T-helper 2 cell (primary cell): ENCODE measurements at places on chromosomes 3 and 15.

DNA sequence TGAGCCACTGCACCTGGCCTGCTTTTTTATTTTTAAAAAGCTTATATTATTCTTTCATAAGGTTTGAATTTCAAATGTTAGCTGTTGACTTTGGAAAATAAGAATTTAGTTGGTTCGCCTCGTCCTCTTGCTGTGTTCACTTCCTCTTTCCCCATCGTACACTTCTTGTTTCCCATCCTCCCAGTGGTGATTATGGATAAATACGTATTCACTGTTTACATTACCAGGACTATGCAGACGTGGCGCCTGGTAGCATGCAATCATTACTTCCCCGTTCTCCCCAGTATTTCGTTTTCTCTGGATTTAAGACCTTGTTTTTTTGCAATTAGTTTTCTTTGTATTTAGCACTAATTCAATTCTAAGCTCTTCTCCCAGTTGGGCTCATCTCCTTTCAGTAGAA, 70.1 kb downstream of the LMLN start:
- DNase-seq = no peak

DNA sequence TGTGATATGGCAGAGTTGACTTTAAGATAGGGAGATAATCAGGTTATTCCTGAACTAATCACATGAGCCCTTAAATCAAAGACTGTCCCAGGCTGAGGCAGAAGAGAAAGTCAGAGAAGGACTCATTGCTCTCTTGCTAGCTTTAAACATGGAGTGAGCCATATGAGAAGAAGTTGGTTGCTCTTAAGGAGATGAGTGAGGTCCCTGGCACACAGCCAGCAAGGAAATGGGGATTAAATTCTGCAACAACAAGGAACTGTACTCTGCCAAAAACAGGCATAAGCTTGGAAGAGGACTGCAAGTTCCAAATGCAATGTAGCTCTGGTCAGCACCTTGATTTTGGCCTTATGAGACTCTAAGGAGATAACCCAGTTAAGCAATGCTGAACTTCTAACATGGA, 457.0 kb downstream of the PLOD2 start:
- no peak for DNase-seq

- DNase-seq = no peak
These were observed 3.8 kb downstream of the PLCH1 start for GRCh38 chr3:155741101-155741500.

GRCh38 chr3:31876331-31876730, 104.7 kb downstream of the OSBPL10 start:
- no peak for DNase-seq

DNA sequence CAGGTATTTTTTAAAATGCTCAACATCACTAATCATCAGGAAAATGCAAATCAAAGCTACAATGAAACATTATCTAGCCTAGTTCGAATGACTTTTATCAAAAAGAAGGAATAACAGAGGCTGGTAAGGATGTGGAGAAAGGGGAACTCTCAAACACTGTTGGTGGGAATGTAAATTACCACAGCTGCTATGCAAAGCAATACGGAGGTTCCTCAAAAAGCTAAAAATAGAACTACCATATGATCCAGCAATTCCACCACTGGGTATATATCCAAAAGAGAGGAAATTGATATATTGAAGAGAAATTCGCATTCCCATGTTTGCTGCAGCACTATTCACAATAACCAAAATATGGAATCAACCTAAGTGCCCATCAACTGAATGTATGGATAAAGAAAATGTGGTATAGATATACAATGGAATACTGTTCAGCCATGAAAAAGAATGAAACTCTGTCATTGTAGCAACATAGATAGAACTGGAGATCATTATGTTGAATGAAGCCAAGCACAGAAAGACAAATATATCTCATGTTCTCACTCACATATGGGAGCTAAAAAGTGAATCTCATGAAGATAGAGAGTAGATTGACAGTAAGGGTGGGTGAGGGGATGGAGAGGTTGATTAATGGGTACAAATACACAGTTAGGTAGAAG, 19.7 kb upstream of the CLN6 start:
- DNase-seq = no peak

DNA sequence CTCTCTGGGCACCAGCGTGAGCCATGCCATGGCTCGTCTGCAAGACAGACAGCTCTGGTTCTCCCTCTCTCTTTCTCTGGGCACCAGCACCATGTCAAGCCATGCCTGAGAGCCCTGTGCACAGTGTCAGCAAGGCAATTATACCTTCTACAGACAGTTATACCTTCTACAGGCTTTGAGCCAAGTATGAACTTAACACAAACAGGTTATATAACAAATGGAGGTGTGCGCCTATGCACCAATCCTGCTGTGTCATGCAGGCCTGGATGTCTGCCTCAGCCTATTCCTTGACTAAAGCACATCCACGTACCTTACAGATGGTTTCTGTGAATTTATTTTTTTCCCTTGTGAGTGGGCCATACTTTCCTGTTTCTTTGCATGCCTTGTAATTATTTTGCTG, 5.9 kb upstream of the FBXL2 start:
- no peak for DNase-seq

DNA sequence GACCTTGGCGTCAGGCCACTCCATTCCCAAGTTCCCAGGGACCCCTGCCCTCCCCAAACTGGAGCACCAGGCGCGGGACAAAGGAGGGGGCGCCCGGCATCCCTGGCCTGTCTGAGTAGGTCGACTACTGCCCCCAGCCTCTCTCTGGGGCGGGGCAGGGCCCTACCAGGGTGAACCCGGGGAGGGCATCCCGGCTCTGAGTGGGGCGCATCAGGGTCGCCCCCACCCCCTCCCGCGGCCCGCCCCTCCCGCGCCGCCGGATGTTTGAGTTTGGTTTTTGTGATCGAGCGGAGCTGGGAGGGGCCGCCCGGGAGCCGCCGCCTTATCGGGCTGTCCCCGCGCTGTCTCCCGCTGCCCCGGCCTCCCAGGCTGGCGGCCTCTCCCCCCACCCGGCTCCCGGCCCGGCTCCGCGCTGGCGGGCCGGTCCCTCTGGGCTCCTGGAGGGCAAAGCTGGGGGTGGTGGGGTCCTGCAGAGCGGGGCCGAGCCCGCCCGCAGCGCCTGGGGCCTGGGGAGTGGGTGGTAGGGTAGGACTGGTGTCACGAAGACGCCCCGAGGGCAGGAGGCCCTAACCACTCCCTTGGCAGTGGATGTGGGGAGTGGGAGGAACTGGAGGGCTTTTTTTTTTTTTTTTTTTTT, 47.2 kb upstream of the SMAD6 start:
- DNase-seq = no peak

DNA sequence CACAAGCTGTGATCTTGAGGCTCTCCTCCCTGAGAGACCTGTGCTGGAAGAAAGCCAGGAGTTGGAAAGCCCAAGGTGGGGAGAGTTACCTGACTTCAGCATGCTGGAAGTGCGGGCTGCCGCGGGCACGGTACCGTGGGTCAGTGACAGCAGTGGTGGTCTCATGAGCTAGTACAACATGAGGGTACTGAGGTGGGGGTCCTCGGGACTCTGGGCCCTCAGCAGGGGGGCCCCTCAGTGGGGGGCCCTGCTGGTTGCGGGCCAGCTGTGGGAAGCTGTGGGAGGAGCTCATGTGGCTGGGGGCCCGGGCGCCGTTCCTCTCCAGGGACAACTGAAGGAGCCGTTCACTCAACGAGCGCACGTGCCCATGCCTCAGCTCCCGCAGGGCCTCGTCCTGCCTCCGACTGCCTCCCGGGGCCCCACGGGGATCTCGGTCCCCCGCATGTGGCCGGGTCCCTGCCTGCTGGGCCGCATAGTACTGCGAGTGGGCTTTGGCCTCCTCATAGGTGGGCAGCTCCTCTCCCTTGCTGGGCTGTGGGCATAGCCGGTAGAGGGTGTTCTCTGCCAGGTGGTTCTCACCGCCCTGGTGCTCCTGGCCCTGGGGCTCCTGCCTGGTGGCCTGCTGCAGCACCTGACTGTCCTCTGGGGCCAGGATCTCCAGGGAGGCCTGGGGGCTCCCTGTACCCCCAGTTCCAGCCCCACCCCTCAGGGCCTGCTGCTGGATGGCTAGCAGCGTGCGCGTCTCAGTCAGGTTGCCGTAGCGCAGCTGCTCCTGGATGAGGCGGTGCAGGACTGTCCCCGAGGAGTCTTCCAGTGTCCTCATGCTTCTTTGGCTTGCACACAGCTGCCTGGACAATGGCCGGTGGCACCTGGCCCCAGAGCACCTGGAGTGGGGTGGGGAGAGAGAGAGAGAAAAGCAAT, 3.4 kb downstream of the AMOTL2 start:
- DNase-seq = no peak

DNA sequence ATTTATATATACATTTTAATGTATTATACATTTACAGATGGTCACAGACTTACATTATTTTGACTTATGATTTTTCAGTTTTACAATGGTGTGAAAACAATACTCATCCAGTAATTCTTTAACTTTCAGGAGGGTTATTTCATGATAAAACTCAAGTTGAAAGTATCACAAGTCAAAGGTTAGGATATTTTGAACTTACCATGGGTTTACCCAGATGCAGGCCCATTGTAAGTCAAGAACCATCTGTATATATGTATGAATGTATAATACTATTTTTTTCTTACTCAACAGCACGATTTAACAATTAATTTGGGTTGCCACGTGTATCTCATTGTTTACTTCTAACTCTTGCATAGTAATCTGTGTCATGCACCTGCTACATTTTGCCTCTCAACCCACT, 1002.0 kb downstream of the OTOL1 start:
- DNase-seq = no peak

- DNase-seq = no peak
These were observed 61.5 kb downstream of the PRICKLE2 start for GRCh38 chr3:64163755-64164148.

- no peak for DNase-seq
These were observed 9.8 kb downstream of the SCG5 start for GRCh38 chr15:32651229-32651837.

- no peak for DNase-seq
These were observed 421.2 kb downstream of the TIGIT start for GRCh38 chr3:114714957-114715460.

GRCh38 chr15:40084650-40085049, 24.0 kb downstream of the BMF start:
- no peak for DNase-seq

DNA sequence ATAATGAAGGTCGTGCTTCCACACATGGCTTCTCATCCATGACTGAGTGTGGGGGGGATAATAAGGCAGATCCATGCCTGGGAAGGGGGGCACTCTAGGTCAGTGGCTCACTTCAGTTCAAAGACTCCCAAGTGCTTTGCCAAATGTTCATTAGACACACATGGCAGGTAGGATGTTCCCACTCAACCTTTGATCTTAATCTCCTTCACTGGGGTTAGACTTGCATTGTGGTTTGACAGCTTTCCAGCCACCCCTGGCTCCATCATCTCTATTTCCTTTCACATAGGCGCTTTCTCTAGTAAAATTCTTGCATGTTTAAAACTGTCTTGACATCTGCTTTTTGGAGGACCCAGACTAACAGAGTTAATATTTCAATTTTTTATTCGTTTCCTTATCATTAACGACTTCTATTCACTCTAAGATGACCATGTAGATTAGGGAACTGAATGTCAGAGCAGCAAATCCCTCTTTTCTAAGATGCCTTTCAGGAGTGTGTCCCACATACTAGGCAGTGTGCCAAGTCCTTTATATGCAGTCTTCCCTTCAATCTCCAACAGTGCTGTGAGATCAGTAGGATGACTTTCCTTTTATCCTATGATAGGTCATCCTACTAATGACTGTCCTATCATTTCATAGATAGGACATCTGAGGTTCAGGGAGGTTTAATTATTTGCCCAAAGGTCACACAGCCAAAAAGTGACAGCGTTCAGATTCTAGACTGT, 57.9 kb downstream of the BTD start:
- no peak for DNase-seq

GRCh38 chr3:77262361-77262760, 222.5 kb downstream of the ROBO2 start:
- DNase-seq = no peak
